HFFc6 (cell line): ENCODE measurements at places on chromosomes 2 and 18.
A peak's percentile ranks its signal among the peaks of the same experiment; 100 is the strongest.

GRCh38 chr2:26270373-26270772 lies 25.6 kb downstream of the HADHB start:
- no peak for DNase-seq

- no peak for DNase-seq
These were observed 95.9 kb upstream of the CXCR4 start for GRCh38 chr2:136213836-136214235.

DNA sequence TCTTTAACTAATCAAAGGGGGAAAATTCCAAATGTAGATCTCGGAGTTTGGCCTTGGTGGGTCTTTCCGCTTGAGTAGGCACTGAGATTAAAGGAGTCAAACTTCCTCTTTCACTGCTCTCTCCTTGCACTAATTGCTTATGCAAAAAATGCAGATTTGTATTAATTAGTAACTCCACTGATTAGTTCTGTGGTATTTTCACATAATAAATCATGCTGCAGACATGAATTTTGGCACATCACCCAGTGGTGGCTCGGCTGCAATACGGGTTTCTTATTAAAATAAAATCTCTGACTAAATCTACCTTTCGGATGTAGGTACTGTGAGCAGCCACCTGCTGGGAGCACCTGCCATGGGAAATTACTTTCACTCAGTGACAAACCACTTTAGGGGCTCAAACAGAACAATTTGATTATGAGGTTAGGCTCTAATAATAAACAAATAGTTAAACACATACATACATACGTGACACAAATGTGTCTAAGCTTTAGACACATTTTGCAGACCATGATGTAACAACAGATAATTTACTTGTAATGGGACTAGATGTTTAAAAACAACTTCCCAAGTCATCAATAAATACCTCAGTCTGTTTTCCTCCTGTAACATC lies 6.4 kb upstream of the NEUROD1 start:
- DNase-seq, result no peak

GRCh38 chr2:36889795-36890194 lies 76.5 kb downstream of the STRN start:
- peak; percentile 97 for DNase-seq

DNA sequence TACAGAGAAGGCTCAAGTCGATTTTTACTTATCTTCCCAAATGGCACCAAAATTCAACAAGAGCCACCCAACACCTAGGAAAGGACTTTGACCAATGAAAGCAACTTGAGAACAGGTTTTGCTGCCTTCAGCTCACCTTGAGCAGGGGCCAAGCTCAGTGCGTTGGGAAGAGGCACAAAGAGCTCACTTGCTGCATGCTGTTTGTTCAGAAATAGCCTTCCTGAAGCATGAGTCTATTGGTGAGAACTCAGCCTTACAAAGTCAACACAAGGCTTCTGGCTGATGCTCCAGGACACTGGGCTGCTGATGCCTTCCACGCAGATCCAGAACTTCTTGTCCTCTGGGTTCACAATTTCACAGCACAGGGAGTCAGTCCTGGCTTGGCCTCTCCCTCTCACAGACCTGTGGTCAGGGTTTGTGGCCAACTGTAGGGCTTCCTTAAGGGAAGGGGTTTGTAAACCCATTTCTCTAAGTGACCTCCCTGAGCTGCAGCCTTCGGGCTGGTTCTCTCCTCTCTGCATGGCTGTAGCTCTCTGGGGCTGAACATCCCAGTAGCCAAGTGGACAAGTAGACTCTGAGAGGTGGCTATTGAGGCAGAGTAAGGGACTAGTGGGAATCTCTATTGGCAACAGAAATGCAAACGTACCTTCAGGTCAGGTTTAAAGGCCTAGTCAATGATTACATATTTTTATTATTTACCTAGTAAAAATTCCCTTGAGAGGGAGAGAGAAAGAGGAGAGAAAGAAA lies 124.7 kb upstream of the GATA6 start:
- DNase-seq, result no peak

- no peak for DNase-seq
These were observed 1941.9 kb upstream of the PIK3C3 start for GRCh38 chr18:40013001-40013609.

GRCh38 chr18:29652797-29653196 lies 1389.7 kb downstream of the DSC3 start:
- no peak for DNase-seq

DNA sequence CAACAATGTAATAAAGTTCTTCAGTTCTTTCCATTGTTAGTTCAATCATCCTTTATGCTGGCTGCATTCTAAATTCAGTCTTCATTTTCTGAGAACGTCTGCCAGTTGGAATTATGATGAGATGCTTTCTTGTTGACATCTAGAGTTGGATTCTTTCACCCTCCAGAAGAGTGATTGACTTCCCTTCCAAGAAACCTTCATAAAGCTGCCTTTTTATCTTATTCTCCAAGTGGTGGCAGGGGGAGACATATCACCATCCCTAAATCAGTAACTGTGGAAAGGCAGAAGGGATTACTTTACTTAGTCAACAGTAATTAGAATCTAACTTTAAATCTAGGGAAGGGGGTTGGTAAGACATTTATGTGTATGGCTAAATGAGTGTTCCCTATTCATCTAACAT lies 86.8 kb upstream of the GULP1 start:
- DNase-seq, result no peak

- no peak for DNase-seq
These were observed 60.2 kb downstream of the LRRC30 start for GRCh38 chr18:7291046-7291445.

- DNase-seq, result peak; percentile 49
These were observed 144.7 kb upstream of the STK17B start for GRCh38 chr2:196316050-196316430.

DNA sequence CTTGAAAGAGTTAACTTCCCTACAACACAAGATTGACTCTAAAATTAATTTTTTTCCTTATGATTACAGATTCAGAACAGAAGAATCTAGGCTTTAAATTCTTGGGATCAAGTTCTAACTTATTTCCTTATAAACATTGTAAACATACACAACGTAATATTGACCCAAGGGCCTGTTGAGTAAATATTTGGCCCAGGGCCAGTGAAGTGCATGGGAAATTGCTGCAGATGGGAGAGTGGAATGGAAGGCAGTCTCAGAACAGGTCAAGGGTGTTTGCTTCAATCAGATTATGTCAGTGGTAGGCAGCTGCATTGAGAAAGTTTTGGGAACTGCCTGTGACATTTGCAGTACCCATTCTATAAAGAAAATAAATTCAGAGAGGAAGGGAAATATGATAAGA lies 137.6 kb downstream of the MYO1B start:
- peak; percentile 31 for DNase-seq

DNA sequence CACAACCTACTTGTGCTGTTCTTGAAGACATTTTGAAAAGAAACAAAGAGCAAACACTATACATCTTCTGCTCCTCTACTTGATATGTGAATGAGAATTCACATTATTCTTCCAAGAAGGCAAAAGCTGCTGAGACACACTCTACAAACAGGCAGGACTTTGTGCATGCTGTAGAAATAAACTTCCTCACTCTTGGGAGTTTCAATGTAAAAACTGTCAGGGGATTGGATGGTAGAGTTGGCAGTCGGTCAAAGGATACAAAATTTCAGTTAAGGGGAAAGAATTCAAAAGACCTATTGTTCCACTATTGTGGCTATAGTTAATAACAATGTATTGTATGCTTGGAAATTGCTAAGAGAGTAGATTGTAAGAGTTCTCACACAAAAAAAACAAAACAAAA lies 196.3 kb downstream of the MC4R start:
- no peak for DNase-seq

GRCh38 chr2:196597531-196597930 lies 42.0 kb upstream of the CCDC150 start:
- peak; percentile 58 for DNase-seq

GRCh38 chr2:238945433-238946150 lies 97.7 kb downstream of the TWIST2 start:
- DNase-seq, result peak; percentile 55

- peak; percentile 3 for DNase-seq
These were observed 144.9 kb downstream of the AGAP1 start for GRCh38 chr2:235638541-235639427.

GRCh38 chr2:29023188-29023587 lies 42.1 kb downstream of the TOGARAM2 start:
- no peak for DNase-seq

- no peak for DNase-seq
These were observed 3.7 kb downstream of the TMSB10 start for GRCh38 chr2:84908948-84909713.

DNA sequence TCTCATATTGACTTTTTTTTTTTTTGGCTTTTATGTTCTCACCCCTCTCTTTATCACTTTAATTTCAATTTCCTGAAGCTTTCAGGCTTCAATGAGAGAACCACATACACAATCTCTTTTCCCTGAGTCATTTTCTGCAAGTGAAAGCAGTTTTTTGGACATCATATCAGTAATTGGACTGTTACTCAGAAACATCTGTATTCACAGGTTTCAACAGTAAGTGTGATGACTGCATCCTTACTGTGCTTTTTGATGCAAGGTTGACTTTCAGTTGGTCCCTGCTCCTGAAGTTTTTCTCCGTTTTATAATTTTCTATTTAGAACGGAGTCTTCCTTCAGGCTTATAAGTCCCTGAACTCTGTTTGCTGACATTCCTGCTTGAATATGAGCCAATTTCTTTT lies 70.5 kb upstream of the CCBE1 start:
- DNase-seq, result peak; percentile 53

GRCh38 chr2:118738524-118739308 lies 108.7 kb downstream of the EN1 start:
- DNase-seq, result peak; percentile 93

DNA sequence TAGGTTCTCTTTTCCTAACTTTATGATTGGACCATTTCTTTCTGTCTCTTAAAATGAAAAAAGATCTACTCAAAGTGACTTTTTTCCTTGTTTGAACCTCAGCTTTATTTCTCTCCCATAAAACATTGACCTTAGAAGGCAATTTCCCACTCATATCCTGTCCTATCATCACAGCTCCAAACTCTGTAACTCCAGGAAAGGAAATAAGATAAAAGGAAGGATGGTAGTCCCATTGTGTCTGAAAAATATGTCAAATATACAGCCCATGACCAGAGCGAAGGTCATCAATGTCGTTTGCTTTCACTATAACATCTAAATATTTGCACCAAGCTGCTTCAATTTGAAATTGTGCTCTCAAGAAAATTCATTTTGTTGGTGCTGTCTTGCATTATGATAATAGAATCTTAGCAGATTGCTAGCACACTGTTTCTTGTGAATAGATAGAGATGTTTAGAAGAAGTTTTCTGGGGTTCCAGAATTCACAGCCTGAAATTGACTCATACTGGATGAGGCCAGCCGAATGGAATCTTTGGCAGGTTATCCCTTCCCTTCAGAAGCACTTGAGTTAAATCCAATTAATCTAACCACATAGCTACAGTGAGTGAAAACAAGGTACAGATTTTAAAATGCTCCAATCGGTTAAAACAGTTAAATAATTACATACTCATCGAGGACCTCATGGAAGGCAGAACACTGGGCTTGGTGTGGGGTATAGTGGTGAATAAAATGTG lies 95.1 kb downstream of the CRIM1 start:
- peak; percentile 85 for DNase-seq
